ENCODE measurements at places on chromosomes 4 and X. TPM values are rescaled to one million over a fixed set of nuclear protein-coding genes. Genes with fewer than 3 reads are reported as not detected.

GRCh38 chrX:135484641-135485289 lies 35.7 kb upstream of the INTS6L start:
- DNase-seq: no peak

GRCh38 chr4:185504098-185505047 lies 30.9 kb downstream of the PDLIM3 start:
- peak; percentile 79 for DNase-seq

- no peak for DNase-seq
Measured at GRCh38 chr4:163042306-163042705, 124.4 kb downstream of the NAF1 start.

The PWWP3B gene
- total RNA-seq: 0.15 TPM

The ATP1B4 gene
- total RNA-seq: not detected

The CNGA1 gene
- 1.6 TPM for total RNA-seq

Data from aorta (tissue), 5 donors.